ENCODE measurements at places on chromosomes 2 and 18. TPM values are rescaled to one million over a fixed set of nuclear protein-coding genes. Genes with fewer than 3 reads are reported as not detected.

The TET3 gene
- 3.4 TPM for total RNA-seq

The DSC2 gene
- 1.1 TPM for total RNA-seq

The SNTG2 gene
- not detected for total RNA-seq

The ZNF24 gene
- 11.7 TPM for total RNA-seq

The HRH4 gene
- total RNA-seq, result not detected

The EPB41L3 gene
- total RNA-seq, result 36.1 TPM

The REG1B gene
- not detected for total RNA-seq

The GRP gene
- total RNA-seq, result not detected

The OSGEPL1 gene
- 10.2 TPM for total RNA-seq

The NCK2 gene
- 24.7 TPM for total RNA-seq

The KCNE4 gene
- total RNA-seq, result 10.7 TPM

The CROCC2 gene
- total RNA-seq, result not detected

The COL5A2 gene
- total RNA-seq, result 891 TPM

The SLC5A7 gene
- total RNA-seq, result not detected

The ERCC3 gene
- total RNA-seq, result 18.8 TPM

The C2orf81 gene
- total RNA-seq, result 0.49 TPM

The DLX1 gene
- not detected for total RNA-seq

The SULT1C2 gene
- total RNA-seq, result not detected

The DLX2 gene
- 0.16 TPM for total RNA-seq

The KRCC1 gene
- total RNA-seq, result 28.0 TPM

The RMND5A gene
- 21.1 TPM for total RNA-seq

The DRC1 gene
- not detected for total RNA-seq

The SELENOI gene
- 11.0 TPM for total RNA-seq

The KLF11 gene
- 7.1 TPM for total RNA-seq

The CXCR1 gene
- not detected for total RNA-seq

The AP1S3 gene
- total RNA-seq, result 2.0 TPM

The CCDC141 gene
- not detected for total RNA-seq

The KIAA1328 gene
- 2.9 TPM for total RNA-seq

The UPP2 gene
- not detected for total RNA-seq

The SP5 gene
- not detected for total RNA-seq

The FEV gene
- total RNA-seq, result not detected

The SETBP1 gene
- total RNA-seq, result 1.4 TPM

The SLC9A2 gene
- not detected for total RNA-seq

The DNER gene
- total RNA-seq, result 14.1 TPM

The FBXO41 gene
- 1.8 TPM for total RNA-seq

The SLC19A3 gene
- total RNA-seq, result 2.2 TPM

The UGT1A3 gene
- total RNA-seq, result not detected

The KCNG3 gene
- total RNA-seq, result not detected

The TMEM127 gene
- 26.7 TPM for total RNA-seq

The KIAA2012 gene
- total RNA-seq, result not detected

The ACOXL gene
- not detected for total RNA-seq

The ANKRD29 gene
- total RNA-seq, result 0.90 TPM
